CD4-positive, alpha-beta T cell treated with Interleukin-10 for 1 hour (primary cell): ENCODE measurements at places on chromosomes 3 and 15.

GRCh38 chr3:123096731-123097130 lies 29.9 kb downstream of the PDIA5 start:
- no peak for DNase-seq

DNA sequence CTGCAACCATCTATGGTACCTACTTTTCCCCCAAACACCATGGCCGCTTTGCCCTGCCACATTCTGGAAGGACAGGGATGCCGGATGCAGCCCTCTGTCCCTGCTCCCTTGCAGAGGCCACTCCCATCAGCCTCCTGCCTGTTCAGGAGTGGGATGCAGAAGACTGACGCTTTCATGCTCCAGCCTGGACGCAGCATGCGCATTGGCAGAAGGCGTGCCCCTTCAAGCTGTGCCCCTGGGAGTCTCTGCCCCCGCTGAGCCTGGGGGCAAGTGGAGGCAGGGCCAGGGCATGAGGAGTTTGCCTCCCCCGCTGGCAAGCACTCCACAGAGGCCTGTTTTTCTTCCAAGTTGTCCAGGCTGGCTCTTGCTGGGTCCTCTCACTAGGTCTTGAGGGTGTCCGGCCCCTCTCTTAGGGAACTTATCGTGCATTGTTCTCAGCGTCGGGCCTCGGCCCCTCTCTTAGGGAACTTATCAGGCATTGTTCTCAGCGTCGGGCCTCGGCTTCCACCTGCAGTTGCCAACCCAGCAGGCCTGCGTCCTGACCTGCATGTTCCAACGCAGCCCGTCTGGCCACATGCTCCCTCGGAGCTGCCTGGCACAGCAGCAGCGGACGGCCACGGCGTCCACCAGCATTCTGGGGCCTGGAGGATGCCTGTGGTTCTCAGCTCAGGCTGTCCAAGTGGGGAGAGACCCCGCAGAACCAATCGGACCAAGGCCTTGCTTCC lies 14.6 kb upstream of the SNRPA1 start:
- DNase-seq = no peak

DNA sequence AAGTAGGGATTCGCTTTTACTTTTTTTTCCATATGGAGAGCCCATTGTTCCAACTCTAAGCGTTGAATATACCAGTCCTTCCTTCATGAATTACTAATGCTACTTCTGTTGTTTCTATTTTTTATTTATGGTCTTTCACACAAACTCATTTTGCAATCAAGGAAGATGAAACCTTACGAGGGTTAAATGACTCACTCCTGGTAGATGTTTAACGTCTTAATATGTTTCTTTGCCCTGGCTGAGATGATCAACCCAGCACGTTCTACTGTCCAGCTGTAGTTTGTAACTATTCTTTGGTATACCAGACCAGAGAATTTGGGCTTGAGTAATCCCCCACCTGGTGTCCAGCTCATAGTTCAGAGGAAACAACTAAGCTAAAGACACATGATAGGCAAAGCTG lies 23.1 kb downstream of the CDCP1 start:
- no peak for DNase-seq

GRCh38 chr15:76368122-76368621 lies 31.6 kb downstream of the ISL2 start:
- no peak for DNase-seq

- DNase-seq = no peak
These were observed 35.7 kb upstream of the NR2C2 start for GRCh38 chr3:14911651-14912050.

DNA sequence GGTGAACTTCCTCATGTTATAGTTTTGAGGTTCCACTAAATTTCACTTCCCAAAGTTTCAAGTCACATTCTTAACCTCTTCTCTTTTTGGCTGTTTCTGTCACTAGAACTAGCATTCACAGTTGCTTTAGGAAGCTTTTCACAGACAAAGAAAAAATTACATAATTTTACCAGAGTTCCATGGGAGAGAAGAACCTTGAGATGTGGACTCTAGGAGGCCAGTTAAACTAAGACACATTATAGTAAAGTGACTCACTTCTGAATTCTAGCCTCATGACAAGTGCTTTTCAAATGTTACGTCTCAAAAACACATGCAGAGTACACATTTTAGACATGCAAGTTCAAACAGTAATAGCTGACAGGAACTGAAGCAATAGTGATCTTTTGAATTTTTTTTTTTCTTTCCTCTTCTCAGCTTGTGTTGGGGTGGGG lies 39.9 kb upstream of the LRTM1 start:
- no peak for DNase-seq

DNA sequence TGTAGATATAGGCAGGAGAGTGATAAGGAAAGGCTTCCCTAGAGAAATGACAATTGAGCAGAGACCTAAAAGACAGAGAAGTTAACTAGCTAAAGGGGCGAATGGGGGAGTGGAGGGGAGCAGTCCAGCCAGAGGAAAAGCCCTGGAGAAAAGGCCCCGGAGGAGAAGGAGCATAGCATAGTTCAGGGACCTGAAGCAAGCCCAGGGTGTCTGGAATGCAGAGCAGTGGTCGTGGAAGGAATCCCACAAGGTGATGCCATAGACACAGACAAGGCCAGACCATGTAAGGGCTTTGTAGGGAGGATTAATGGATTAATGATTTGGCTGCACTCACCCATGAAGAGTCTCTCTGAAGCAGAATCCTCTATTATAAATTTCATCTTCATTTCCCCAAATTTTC lies 45.8 kb upstream of the LRRN1 start:
- no peak for DNase-seq

DNA sequence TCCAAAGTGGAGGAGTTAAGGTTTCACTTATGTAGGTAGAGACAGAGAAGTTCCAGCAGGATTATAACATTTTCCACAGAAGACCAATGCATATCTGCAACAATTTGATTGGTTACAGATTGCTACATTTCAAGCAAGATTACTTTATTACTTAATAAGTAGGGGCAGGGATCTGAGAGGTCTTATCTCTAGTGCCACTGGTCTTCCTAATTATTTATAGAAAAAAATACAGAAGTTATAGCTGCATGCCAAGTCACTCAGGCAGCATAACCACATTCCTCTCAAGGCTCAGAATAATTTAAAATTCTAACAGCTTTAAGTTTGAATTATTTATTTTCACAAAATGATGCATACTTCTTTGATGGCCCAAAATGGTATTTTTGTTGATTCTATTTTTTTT lies 30.5 kb downstream of the RAD54L2 start:
- no peak for DNase-seq

- no peak for DNase-seq
These were observed 213.0 kb downstream of the PTPRG start for GRCh38 chr3:61774279-61774890.

DNA sequence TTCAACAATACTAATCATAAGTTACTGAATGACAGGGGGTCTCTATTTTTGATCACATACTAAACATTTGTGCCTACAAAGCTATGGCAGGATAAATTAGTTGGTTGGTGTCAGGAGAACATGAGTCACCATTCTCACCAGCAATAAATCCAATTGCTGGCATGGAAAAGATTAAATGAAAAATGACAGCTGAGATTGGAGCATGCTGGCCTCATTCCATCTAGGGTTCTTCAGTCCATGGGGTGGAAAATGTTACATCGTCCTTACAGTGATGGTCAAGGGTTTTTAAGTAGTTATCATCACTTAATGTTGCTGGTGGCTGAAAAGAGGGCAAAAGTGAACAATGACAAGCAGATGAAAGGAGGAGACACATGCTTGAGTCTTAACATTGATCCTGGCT lies 180.1 kb upstream of the BCL6 start:
- DNase-seq = no peak

DNA sequence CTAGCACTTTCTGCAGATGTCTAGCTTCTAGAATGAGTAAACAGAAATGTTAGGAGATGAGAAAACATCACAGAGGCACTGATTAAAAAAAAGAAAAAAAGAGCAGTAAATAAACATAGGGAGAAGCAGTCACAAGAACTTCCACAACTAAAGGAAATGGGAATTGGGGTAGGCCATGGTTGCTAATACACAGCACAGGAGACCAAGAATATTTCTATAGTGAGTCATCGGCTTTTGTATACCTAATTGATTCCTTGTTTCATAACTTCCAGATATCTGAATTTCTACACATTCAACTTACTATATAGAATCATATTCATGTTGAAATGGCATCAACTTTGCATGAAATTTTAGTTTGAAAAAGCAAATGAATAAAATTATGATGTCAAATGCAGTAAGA lies 47.3 kb upstream of the TCF12 start:
- DNase-seq = no peak

- no peak for DNase-seq
These were observed 4.9 kb downstream of the PRICKLE2 start for GRCh38 chr3:64220161-64220914.

GRCh38 chr3:178546079-178546478 lies 9.8 kb downstream of the KCNMB2 start:
- DNase-seq = no peak

DNA sequence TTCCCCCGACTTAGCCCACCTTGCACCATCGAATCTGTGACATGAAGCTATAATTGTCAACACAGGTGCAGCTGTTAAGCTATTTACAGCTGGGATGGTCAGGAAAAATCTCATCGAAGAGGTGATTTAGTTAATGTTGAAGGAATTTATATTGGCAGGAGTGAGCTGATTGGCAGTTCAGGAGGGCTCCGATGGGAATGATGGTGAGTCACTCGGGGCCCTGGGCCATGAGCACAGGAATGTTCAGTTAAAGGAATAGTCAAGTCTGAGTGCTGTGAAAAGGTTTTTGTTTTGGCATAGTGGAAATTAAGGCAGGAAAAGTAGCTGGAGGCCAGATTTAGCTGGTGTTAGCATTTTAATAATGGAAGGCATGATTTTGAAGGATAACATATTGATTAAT lies 95.7 kb downstream of the OXSM start:
- DNase-seq = no peak

GRCh38 chr3:34109021-34109420 lies 310.6 kb downstream of the PDCD6IP start:
- DNase-seq = no peak

- no peak for DNase-seq
These were observed 21.0 kb upstream of the CLDN18 start for GRCh38 chr3:137988982-137989381.

- DNase-seq = no peak
These were observed 87.9 kb downstream of the STT3B start for GRCh38 chr3:31620656-31621055.

- DNase-seq = no peak
These were observed 201.4 kb downstream of the PLOD2 start for GRCh38 chr3:145959457-145960088.

DNA sequence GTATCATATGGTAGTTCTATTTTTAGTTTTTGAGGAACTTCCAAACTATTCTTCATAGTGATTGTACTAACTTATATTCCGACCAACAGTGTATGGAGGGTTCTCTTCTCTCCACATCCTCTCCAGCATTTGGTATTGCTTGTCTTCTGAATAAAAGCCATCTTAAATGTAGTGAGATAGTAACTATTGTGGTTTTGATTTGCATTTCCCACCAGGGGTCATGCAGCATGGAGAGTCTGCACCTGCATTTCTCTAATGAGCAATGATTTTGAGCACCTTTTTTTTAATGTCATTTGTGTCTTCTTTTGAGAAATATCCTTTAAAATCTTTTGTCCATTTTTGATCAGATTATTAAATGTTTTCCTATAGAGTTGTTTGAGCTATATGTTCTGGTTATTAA lies 718.5 kb downstream of the ZBBX start:
- DNase-seq = no peak

DNA sequence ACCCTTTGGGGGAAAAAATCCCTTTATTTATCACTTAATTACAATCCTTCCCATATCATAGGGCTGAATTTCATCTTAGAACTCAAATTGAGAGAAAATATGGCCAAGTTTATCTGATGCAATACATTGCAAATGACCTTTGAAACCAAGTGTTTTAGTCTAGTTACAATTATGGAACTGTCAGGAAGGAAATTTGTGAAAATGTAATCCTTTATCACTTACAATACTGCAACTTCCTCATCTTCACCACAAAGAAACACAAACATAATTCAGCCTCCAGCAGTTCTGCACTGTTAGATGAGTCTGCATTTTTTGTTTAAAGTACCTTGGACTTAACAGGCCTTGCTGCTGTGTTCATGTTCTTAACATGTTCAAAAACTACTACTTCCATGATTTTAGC lies 4.6 kb downstream of the CCPG1 start:
- peak; percentile 12 for DNase-seq

DNA sequence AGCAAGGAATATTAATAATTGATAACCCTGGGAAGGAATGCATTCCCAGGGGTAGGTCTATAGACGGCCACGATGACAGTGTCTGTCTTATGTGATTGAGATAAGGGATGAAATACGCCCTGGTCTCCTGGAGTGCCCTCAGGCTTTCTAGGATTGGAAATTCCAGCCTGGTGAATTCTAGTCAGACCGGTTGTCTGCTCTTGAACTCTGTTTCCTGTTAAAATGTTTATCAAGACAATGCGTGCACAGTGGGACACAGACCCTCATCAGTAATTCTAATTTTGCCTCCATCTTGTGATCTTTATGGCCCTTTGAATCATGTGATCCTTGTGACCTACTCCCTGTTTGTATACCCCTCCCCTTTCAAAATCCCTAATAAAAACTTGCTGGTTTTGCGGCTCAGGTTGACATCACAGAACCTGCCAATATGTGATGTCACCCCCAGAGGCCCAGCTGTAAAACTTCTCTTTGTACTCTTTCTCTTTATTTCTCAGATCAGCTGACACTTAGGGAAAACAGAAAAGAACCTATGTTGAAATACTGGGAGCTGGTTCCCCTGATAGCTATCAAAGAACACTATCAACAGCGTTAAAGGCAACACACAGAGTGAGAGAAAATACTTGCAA lies 183.3 kb downstream of the PDE8A start:
- no peak for DNase-seq

GRCh38 chr15:41501191-41501917 lies 7.7 kb downstream of the ITPKA start:
- DNase-seq = peak; percentile 29

DNA sequence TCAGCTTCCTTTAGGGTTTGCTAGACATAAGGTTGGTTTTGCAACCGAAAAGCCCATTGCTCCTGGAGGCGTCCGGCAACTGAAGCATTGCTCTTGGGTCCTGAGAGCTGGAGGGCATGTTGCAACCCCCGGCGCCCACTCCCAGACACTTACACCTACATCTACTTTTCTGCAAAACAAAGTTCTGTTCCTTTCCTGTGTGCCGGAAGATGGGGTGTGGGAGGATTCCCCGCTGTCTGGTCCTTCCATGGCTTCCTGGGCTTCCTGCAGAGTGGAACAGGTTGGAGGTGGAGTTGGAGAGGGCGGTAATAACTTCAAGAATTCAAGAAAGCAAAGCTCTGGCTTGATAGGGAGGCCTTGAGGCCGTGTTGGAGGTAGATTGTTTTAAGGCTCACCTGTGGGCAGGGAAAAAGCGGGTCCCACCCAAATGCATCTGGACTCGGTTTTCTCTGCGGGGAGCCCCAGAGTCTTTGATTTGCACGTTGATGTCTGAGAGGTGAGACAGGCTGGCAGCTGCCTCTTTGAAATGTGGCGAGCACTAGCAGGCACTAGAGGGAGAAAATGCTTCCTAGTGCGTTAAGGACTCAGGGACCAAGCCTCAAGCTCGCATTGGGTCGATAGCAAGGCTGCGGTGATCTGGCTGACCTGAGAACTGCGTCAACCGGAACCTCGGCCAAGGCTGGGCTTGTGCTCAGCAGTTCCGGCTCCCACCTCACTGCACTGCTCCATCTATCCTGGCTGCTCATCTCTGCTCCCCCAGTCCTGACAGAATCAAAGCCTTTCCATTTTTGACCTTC lies 39.5 kb downstream of the NR2F2 start:
- DNase-seq = no peak
